ENCODE measurements at places on chromosomes 7 and 10.

DNA sequence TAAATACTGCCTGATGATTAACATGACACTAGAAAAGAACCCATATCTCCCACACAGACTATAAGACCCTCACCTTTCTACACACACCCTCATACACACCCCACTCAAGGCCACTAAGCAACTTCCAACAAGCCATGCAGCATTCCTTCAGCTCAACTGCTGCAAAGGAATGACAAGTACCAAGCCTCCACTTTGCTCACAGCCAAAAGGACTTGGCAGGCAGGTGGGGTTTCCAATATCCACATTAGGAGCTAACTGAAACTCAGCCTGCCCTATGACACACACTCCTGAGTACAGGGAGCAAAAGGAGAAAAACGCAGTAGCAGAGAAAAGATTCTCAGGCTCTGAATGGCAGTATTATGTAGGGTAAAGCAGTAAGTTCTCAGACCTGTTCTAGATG, 13.4 kb downstream of the USP54 start:
- no peaks in the 10 kb centered on the region for H3K27me3 ChIP-seq
- H3K4me3 ChIP-seq: no peak overlapping the region
- H3K36me3 ChIP-seq: no peaks in the 10 kb centered on the region
- no peak overlapping the region for H3K27ac ChIP-seq
- no peak for DNase-seq

- no peaks in the 10 kb centered on the region for H3K27me3 ChIP-seq
- H3K27ac ChIP-seq: no peak overlapping the region
- no peak for DNase-seq
- no peak overlapping the region for H3K4me3 ChIP-seq
These were observed 87.8 kb downstream of the ADCY1 start for GRCh38 chr7:45662018-45662417.

DNA sequence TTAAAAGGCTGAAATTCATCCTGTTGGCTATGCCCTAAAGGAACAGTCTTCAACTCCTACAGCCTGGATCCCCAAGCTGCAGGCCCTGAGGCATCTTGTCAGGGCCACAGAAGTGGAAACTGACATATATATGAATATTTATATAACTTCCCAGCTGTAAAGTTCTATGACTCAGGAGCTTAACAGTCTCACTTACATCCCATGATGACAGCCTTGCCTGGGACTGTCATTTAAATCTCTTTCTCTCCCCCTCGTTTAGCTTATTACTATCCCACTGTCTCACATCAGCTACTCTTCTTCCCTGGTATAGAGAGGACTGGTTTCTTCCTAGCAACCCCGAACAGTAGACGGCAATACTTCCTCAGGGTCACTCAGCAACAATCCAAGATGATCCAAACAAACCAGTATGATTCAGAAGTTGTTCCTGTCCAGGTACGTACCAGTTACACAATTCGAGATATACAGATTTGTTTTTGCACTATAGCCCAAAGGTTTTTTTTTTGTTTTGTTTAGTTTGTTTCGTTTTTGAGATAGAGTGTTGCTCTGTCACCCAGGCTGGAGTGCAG, 22.7 kb downstream of the KIAA1549 start:
- no peaks in the 10 kb centered on the region for H3K36me3 ChIP-seq
- no peaks in the 10 kb centered on the region for H3K4me1 ChIP-seq
- H3K27ac ChIP-seq: no peak overlapping the region
- no peak for DNase-seq
- H3K4me3 ChIP-seq: no peak overlapping the region

- peaks cover 8% of the 10 kb centered on the region for H3K4me1 ChIP-seq
- DNase-seq: no peak
- peaks cover 6% of the 10 kb centered on the region for H3K27me3 ChIP-seq
- no peak overlapping the region for H3K4me3 ChIP-seq
These were observed 123.6 kb upstream of the CHST15 start for GRCh38 chr10:124217031-124217430.

- no peak within 1 kb of the TSS for H3K4me3 ChIP-seq
- H3K27ac ChIP-seq: no peak within 1 kb of the TSS
- H3K36me3 ChIP-seq: no peaks in the 10 kb centered on the region
- H3K27me3 ChIP-seq: peaks cover 18% of the 10 kb centered on the region
These were observed at the start of gene AKR1B15 for GRCh38 chr7:134548877-134549276. Gene AKR1B15, plus strand, starts transcription at chr7:134549110. Its CDS starts 15,510 bp downstream, at chr7:134564620.

GRCh38 chr7:137658190-137658900, 188.4 kb downstream of the DGKI start:
- H3K27ac ChIP-seq: no peak overlapping the region
- no peak overlapping the region for H3K4me3 ChIP-seq
- peaks cover 13% of the 10 kb centered on the region for H3K27me3 ChIP-seq

DNA sequence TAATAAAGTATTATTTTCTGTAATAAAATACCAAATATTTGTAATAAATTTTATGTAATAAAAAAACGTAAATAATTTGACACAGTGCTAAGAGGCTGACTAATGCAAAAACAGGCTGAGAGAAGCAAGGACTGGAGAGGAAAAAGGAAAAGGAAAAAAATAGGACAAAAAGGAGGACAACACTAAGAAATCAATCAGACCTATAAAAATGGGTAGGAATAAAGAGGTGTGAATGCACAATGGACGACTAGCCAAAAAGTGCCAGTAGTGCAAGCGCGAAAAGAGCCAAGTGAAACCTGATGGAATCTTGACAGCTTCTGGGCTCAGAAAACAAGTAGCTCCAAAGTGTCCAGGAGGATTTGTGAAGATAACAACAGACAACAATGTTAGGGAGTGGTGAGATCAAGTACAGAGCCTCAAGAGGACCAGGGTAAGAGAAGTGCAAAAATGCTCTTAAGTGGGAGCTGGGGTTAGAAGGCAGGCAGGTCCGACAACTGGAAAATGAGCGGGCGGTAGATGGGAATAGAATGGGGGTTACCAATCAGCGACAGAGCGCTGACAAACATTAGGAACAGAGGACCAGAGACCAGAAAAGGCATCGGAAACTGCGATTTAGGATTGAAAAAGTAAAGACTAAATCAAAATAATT, 1.2 kb downstream of the BRAF start:
- no peaks in the 10 kb centered on the region for H3K27me3 ChIP-seq
- peaks cover 3% of the 10 kb centered on the region for H3K36me3 ChIP-seq
- H3K4me3 ChIP-seq: no peak overlapping the region
- peaks cover 23% of the 10 kb centered on the region for H3K4me1 ChIP-seq

GRCh38 chr7:4762121-4763055, 13.0 kb upstream of the AP5Z1 start:
- H3K4me1 ChIP-seq: no peaks in the 10 kb centered on the region
- no peak for DNase-seq
- peaks cover 11% of the 10 kb centered on the region for H3K36me3 ChIP-seq
- no peak overlapping the region for H3K4me3 ChIP-seq

GRCh38 chr7:139886899-139887298, 57.8 kb downstream of the TBXAS1 start:
- no peak for DNase-seq
- H3K4me3 ChIP-seq: no peak overlapping the region

DNA sequence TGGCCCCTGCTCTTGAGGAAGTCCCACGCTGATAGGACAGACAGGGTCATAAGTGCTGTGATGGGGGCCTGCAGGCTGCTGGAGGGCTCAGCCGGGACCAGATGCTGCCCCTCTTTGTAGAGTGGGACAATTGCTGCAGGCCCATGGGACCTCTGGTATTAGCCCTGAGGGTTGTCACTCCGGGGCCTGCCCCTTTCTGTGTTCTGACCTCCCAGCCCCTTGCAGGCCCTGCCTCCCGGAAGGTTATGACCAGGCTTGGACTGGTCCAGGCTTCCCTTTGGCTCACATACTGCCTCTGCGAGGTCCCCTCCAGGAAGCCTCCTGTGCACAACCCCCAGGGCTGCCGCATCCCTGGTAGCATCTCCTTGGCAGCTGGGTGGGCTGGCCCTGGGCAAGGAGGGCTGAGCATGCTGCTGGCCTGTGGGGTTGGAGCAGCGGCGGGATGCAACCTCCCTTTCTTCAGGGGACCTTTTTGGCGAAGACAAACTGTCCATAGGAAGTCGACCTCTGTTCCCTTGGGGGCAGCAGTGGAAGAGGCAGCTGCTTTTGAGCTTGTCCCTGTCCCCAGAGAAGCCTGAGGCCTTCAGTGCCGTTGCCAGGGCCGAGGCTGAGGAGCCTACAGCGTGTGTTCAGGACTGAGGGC, 8.8 kb downstream of the LIMK1 start:
- no peaks in the 10 kb centered on the region for H3K27me3 ChIP-seq
- no peak overlapping the region for H3K4me3 ChIP-seq
- peaks cover 27% of the 10 kb centered on the region for H3K4me1 ChIP-seq
- peaks cover 13% of the 10 kb centered on the region for H3K36me3 ChIP-seq

- H3K36me3 ChIP-seq: no peaks in the 10 kb centered on the region
- H3K27me3 ChIP-seq: no peaks in the 10 kb centered on the region
- no peak overlapping the region for H3K4me3 ChIP-seq
- no peak overlapping the region for H3K27ac ChIP-seq
- H3K4me1 ChIP-seq: peaks cover 15% of the 10 kb centered on the region
- DNase-seq: no peak
These were observed 87.2 kb downstream of the CALD1 start for GRCh38 chr7:134866617-134867016.

DNA sequence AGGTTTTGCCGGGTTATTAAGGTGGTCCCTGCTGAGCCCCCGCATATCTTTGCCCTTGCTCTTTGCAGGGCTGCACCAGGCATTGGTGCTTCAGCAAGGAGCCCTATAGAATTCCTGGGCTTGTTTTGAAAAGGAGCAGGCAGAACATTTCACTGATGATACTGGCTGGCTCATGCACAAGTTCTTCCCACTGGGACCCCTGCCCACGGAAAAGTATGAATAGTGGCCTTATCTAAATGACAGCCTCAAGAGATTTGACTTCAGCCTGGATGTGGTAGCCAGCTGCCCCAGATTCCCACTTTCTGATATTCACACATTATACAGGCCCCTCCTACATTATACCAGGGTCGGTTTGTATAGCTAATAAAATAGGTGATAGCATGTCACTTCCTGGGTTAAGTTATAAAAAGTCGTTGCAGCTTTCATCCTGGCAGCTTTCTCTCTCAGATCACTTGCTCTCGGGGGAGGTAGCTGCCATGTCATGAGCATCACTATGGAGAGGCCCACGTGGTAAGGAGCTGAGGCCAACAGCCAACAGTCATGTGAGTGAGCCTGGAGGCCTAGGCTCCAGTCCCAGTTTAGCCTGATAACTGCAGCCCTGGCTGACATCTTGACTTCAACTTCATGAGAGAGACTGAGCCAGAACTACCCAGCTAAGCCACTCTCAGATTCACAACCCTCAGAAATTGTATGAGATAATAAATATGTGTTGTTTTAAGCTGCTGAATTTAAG, 16.8 kb upstream of the CRTAC1 start:
- H3K4me3 ChIP-seq: no peak overlapping the region
- no peaks in the 10 kb centered on the region for H3K4me1 ChIP-seq
- no peak for DNase-seq

DNA sequence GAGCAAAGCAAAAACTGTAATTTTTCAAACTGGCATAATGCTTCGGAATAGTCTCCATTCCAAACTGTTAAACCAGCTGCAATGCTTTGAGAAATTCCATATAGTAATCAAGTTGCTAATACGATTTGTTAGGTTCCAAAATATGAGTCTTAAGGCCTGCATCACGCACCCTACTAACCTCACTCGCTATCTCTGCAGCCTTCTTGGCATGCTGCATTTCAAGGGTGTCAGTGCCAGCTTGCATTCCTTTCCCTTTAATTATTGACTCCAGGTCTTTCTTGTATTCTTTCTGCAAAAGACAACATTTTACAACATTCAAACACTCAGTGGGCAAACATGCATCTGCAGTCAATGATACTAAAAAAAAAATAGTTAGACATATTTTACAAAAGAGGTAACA, 61.8 kb downstream of the NEBL start:
- no peaks in the 10 kb centered on the region for H3K36me3 ChIP-seq
- no peaks in the 10 kb centered on the region for H3K4me1 ChIP-seq
- no peak overlapping the region for H3K27ac ChIP-seq
- DNase-seq: no peak
- no peak overlapping the region for H3K4me3 ChIP-seq

DNA sequence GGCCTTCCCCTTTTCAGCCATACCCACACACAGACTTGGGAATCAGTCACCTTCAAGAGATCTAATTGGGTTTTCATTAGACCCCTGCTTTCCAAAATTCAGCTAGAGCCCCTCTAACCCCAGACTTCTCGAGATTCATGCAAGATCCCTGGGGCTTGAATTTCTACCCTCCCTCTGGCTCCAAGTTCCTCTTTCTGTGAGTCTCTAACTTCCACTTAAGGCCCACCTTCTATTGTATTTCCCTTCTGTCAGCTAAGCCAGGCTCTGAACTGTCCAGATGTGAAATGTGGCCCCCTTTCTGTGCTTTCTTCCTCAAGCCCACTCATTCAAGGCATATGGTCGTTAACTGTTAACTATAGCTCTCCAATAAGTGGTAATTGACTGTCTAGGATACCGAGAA, 132.2 kb downstream of the ZNF365 start:
- H3K36me3 ChIP-seq: no peaks in the 10 kb centered on the region
- H3K4me3 ChIP-seq: no peak overlapping the region
- no peaks in the 10 kb centered on the region for H3K27me3 ChIP-seq
- H3K27ac ChIP-seq: no peak overlapping the region

DNA sequence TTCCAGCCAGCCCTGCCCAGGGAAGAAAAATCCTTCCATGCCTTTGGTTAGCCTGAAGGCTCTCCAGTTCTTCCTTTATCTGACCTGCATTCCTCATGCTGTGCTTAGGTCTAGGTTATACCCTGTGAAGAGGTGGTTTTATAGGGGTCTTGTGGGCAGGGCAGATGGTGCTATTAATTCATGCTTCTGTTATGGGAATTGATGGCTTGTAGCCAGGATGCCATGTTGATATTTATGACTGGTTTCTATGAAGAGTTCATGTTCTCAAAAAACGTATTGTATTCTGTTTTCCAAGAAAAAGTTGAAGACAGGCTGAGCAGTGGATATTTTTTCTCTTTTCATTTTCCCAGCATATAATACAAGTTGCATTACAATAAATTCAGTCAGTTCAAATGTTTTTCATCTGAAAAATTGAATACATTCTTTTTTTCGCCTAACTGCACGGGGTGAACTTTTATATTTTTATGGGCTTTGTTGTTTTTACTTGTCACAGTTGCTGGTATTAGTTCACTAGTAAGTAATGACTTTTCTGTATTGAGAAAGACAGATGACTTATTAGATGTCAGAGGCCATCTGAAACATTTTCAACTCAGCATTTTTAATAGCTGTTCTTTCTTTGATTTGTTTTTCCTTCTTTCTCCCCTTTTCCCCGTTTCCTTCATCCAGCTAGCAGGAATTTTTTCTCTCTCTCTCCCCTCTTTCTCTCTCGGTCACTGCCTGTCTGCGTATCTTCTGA, 322.8 kb downstream of the LRMDA start:
- DNase-seq: no peak
- no peaks in the 10 kb centered on the region for H3K4me1 ChIP-seq
- no peak overlapping the region for H3K4me3 ChIP-seq
- H3K36me3 ChIP-seq: no peaks in the 10 kb centered on the region
- H3K27me3 ChIP-seq: no peaks in the 10 kb centered on the region

DNA sequence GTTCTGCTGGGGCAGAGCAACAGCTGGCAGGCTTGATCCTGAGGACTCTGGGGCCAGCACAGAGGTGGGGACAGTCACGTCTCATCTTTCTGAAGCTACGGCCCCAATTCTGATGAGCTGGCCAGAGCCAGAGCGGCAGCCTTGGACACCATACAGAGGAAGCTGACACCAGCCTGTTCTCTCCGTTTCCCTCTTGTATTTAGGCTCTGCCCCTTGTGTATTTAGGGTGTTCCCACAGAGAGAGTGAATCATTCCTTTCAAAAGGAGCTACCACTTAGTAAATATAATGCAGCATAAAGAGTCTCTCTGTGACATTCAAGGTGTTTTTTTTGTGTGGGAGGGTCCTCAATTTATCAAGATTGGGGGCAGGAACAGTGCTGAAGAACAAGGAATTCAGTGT, 109.2 kb downstream of the ZNF248 start:
- H3K36me3 ChIP-seq: no peaks in the 10 kb centered on the region
- H3K27ac ChIP-seq: no peak overlapping the region
- H3K4me1 ChIP-seq: no peaks in the 10 kb centered on the region
- DNase-seq: no peak
